Activated T-cell treated with anti-CD3 and anti-CD28 coated beads, Interleukin-2, amount 50 U/mL, for 72 hours (primary cell): ENCODE measurements at places on chromosomes 11 and 22. TPM values are rescaled to one million over a fixed set of nuclear protein-coding genes. Genes with fewer than 3 reads are reported as not detected.

- peaks cover 5% of the 10 kb centered on the region for H3K4me1 ChIP-seq
- H3K27ac ChIP-seq = no peak overlapping the region
- H3K36me3 ChIP-seq = no peaks in the 10 kb centered on the region
- H3K4me3 ChIP-seq = no peak overlapping the region
- no peak for DNase-seq
Measured at GRCh38 chr22:19567157-19568009, 43.2 kb upstream of the CLDN5 start.

- DNase-seq = no peak
- H3K4me1 ChIP-seq = no peaks in the 10 kb centered on the region
- no peak overlapping the region for H3K4me3 ChIP-seq
Measured at GRCh38 chr22:36010882-36011281, 17.7 kb downstream of the RBFOX2 start.

- H3K27ac ChIP-seq = no peak overlapping the region
- H3K4me1 ChIP-seq = no peaks in the 10 kb centered on the region
- H3K4me3 ChIP-seq = no peak overlapping the region
Measured at GRCh38 chr22:29190051-29190450, 15.6 kb upstream of the EMID1 start.

GRCh38 chr22:29203488-29204454, 1.9 kb upstream of the EMID1 start:
- H3K36me3 ChIP-seq = no peaks in the 10 kb centered on the region
- peaks cover 32% of the 10 kb centered on the region for H3K4me1 ChIP-seq
- no peak for DNase-seq
- H3K4me3 ChIP-seq = no peak overlapping the region
- peaks cover 62% of the 10 kb centered on the region for H3K27me3 ChIP-seq

GRCh38 chr11:34632105-34632791, 11.4 kb downstream of the EHF start:
- no peaks in the 10 kb centered on the region for H3K36me3 ChIP-seq
- H3K4me1 ChIP-seq = peaks cover 13% of the 10 kb centered on the region
- no peak for DNase-seq
- no peak overlapping the region for H3K4me3 ChIP-seq
- H3K27me3 ChIP-seq = peaks cover 30% of the 10 kb centered on the region

Gene SEZ6L
- total RNA-seq = not detected

Gene OR5B21
- total RNA-seq = 0.35 TPM
